Left ventricle myocardium superior (tissue), 1 donor: ENCODE measurements at places on chromosomes 4 and X. TPM values are rescaled to one million over a fixed set of nuclear protein-coding genes. Genes with fewer than 3 reads are reported as not detected.

- DNase-seq: no peak
Measured at GRCh38 chr4:68462691-68463090, 15.4 kb downstream of the TMPRSS11E start.

GRCh38 chr4:84916227-84916626, 50.3 kb downstream of the WDFY3 start:
- no peak for DNase-seq

GRCh38 chrX:40175511-40176350, 78.0 kb upstream of the BCOR start:
- DNase-seq: peak; percentile 83

DNA sequence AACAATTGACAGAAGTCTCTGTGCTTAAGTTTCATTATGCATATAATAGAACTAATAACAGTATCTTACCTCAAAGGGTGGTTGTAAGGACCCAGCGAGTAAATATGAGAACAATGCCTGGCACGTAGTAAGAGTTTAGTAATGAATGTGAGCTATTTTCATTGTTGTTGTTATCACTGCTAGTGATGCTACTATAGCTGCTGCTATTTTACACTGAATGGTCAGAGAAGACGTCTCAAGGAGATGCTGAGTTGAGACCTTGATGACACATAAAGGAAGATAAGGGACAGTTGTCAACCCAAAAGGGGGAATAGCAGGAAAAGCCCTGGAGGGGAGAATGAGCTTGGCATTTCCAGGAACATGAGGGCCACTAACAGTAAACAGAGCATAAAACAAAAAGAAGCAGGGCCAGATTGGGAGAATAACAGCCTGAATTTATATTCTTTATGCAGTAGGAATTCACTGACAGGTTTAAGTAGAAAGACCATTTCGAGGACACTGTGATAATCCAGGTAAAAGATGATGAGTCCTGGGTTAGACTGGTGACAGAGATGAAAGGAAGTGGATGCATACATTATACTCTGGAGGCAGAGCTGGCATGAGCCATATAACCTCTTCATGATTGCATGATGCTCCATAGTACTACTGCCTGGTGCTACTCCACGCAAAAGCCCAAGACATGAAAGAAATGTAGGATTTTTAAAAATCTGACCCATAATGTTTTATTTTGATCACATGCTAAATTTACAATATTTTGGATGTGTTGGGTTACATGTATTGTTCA, 23.1 kb downstream of the ATP8A1 start:
- no peak for DNase-seq

DNA sequence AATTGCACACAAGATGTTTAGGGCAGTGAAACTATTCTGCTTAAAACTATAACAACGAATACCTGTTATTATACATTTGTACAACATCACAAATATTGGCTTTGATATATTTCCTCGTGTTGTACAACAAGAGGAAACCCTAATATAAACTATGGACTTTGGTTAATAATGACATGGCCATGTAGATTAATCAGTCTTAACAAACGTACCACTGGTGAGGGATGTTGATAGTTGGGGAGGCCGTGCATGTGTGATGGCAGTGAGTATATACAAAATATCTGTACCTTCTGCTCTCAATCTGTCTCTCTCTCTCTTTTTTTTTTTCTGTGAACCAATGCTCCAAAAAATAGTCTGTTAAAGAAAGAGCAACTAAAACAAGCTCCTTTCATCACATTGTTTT, 22.2 kb upstream of the HPGD start:
- DNase-seq: no peak

GRCh38 chrX:64908121-64908520, 68.1 kb downstream of the ZC4H2 start:
- no peak for DNase-seq

- no peak for DNase-seq
Measured at GRCh38 chr4:36392916-36393315, 111.5 kb downstream of the DTHD1 start.

GRCh38 chr4:20577702-20578101, 122.6 kb upstream of the PACRGL start:
- no peak for DNase-seq

GRCh38 chr4:54367059-54367458, 138.0 kb downstream of the PDGFRA start:
- DNase-seq: no peak

GRCh38 chr4:164313853-164314252, 440.1 kb upstream of the SMIM31 start:
- no peak for DNase-seq

DNA sequence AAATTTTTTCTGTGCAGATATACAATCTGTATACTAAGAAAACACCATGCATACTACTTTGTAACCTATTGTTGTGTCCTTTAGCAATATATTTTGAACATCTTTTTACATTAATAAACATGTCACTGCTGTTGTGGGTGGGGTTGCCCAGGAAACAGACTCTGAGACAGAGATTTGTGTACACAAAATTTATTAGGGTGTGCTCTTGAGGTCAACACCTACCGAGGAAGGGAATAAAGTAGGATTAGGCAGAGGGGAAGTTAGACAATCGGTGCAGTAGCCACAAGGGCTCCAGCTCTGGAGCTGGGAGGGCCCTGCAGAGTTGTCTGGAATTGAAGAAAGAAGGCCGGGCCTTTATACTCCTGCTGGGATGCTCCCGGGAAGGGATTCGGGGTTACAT, 56.4 kb downstream of the CXorf58 start:
- no peak for DNase-seq

- no peak for DNase-seq
Measured at GRCh38 chr4:39763714-39764572, 66.0 kb downstream of the UBE2K start.

DNA sequence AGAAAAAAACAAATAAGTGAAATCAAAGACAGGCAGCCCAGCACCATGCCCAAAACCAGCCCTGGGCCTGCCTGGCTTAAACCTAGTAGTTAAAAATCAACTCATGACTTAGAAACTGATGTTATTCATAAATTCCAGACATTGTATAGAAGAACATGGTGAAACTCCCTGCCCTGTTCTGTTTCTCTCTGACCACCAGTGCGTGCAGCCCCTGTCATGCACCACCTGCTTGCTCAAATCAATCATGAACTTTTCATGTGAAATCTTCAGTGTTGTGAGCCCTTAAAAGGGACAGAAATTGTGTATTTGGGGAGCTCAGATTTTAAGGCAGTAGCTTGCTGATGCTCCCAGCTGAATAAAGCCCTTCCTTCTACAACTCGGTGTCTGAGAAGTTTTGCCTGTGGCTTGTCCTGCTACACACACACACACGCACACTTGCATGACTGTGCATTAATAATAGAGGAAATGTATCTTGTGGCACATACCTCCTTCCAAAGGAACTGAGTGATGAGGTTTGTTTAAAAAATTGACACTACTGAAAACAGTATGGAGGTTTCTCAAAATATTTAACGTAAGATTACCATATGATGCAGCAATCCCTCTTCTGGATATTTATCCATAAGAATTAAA, 39.2 kb upstream of the UGT2B7 start:
- DNase-seq: no peak

GRCh38 chr4:138938366-138938690, 77.3 kb upstream of the NOCT start:
- DNase-seq: no peak

DNA sequence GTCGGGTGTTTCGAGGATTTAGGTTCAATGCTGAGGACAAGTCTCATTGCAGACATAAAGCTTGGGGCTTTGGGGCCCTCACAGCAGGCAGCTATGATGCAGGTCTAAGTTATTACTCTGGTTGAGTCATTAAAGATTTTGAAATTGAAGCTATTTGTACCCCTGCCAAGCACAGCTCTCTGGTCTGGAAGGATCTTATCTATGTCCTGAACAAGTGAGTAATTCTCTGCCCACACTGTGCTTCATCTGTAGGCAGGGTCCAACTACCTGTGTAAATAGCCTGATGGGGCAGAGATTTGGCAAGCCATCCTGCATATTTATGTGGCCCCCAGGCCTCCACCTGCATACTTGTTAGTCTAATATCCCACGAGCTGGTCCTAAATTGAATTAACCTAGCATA, 41.4 kb upstream of the MAGEA4 start:
- no peak for DNase-seq

- DNase-seq: no peak
Measured at GRCh38 chr4:89196745-89197144, 85.4 kb downstream of the TIGD2 start.

DNA sequence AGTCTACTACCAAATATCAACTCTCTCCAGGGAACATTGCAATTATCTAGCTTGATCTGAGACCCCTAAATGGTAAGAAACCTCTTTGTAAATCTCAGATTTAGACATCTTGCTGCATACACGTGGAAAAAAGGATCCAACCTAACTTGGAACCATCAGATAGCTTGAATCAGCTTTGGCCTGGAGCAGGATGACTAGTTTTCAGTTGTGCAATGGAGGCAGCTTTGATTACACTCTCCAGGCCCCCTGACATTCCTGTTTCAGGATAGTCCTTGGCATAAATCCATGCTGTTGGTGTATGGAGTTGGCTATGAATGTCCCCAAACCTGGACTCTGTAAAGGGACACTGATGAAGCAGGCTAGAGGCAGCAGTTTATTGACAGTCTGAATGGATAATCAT, 1061.9 kb upstream of the TENM3 start:
- DNase-seq: no peak

- no peak for DNase-seq
Measured at GRCh38 chrX:15672881-15673280, 8.3 kb upstream of the CLTRN start.

DNA sequence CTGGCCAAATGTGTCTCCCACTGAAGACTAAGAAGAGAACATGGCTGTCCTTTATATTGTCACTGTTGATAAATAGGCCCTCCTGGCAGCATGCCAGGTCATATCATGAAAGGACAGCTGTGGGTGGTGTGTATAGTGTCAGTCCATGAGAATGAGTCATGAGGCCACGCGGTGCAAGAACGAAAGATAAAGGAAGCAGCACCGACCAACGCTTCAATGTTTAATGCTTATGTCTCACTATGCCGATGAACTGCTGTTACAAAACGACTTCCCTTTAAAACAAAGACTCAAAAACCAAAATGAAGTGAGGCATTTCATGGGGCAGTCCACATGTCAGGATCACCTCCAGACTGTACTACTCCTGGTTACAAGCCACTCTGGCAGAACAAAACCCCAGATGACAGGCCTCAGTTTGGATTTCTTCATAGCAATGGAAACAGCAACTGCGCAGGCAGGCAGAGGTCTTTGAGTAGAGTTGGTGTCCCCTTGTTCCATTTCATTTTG, 5.2 kb upstream of the TCEANC start:
- DNase-seq: peak; percentile 33

DNA sequence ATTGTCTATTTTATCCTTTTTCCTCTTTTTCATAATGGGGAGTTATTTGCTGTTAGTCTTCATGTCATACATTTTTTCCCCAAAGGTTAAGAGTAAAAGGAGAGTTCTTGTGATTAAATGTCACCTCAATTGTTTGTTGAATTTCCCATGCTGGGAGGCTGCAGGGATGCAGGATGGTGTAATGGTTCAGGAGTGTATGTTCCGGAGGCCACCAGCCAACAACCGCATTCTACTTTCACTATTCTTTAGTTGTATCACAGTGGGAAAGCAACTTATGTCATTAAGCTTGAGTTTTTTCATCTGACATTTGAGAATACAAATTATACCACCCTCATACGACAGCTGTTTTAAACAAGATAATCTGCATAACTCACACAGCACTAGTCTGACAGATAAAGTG, 15.4 kb downstream of the AFP start:
- no peak for DNase-seq

- DNase-seq: no peak
Measured at GRCh38 chrX:33160273-33160672, 51.1 kb downstream of the DMD start.

- DNase-seq: no peak
Measured at GRCh38 chrX:24574743-24575142, 72.4 kb downstream of the PCYT1B start.

GRCh38 chr4:16812041-16812440, 86.4 kb downstream of the LDB2 start:
- no peak for DNase-seq

GRCh38 chr4:79907001-79907400, 166.0 kb downstream of the ANTXR2 start:
- no peak for DNase-seq

- DNase-seq: no peak
Measured at GRCh38 chr4:48905363-48906015, 1.1 kb downstream of the OCIAD2 start.

GRCh38 chr4:16661813-16662212, 236.6 kb downstream of the LDB2 start:
- DNase-seq: no peak

DNA sequence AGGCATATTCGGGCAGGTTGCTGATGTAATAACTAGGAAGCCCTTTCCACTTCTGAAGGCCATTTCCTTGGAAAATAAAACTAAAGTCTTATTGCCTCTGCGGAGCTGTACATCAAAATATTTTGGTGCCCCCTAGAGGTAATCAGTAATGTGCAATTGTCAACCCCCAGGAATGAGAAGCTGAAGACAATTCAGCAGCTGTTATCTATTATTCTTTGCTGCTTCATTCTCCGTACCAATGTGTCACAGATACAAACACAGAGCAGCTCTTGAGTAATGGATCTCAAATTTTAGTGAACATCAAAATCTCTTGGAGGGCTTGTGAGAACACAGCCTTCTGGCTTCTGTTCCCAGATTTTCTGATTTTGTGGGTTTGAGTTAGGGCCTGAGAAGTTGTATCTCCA, 3.5 kb upstream of the SLIT2 start:
- no peak for DNase-seq

DNA sequence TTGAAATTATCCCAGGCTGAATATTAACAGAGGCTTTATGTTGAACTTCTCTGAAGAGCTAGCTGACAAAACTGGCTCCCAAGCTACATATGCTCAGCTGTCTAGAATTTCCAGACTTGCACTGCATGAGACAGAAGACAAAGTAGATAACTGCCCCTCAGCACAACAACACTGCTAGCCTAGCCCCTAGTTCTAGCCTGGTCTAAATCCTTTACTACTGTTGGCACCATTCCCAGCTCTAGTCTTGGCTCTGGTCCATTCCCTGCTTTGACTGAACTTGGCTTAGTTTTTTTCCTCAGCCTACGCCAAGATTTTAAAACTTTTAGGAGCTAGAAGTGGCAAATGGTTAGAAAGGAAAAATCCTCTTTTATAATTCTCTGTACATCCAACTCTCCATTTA, 7.6 kb upstream of the OPHN1 start:
- DNase-seq: peak; percentile 58

GRCh38 chr4:181685911-181686310, 557.3 kb upstream of the TENM3 start:
- DNase-seq: no peak

GRCh38 chrX:631802-632365, 1.3 kb downstream of the SHOX start:
- DNase-seq: no peak

GRCh38 chr4:2041239-2042130, 17.6 kb upstream of the NAT8L start:
- DNase-seq: peak; percentile 89

- DNase-seq: no peak
Measured at GRCh38 chr4:147863808-147864472, 132.1 kb downstream of the ARHGAP10 start.

- DNase-seq: peak; percentile 29
Measured at GRCh38 chr4:3767570-3768288, 1.5 kb downstream of the ADRA2C start.

The BOD1L1 gene
- total RNA-seq: 19.0 TPM

The SAT1 gene
- total RNA-seq: 145 TPM

The ENAM gene
- 1.9 TPM for total RNA-seq

The AKAP14 gene
- total RNA-seq: not detected

The GPC3 gene
- total RNA-seq: 4.2 TPM

The MAGEC3 gene
- total RNA-seq: not detected

The KIF4A gene
- total RNA-seq: 0.40 TPM

The SSX3 gene
- not detected for total RNA-seq

The TLR10 gene
- total RNA-seq: not detected

The ABCG2 gene
- 0.97 TPM for total RNA-seq

The CLGN gene
- 91.1 TPM for total RNA-seq

The IL9R gene
- not detected for total RNA-seq
